ENCODE measurements at places on chromosomes 6 and 20.

DNA sequence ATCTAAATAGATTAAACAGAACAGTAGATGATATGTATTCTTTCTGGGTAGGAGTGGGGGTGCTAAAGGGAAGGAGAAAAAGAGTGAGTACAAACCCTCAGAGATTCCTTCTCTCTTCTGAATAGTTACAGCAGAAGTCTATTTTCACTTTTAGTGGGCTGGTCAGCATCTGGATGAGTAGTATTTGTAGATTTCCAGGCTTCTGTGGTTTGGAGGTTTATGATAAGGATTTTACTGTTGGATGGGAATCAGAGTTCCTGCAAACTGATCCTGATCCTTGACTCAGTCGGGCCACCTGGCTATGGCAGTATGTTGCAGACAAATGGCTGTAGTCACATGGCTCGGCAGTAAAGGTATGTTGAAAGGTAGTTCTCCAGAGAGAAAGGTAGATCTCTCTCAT is 84.3 kb upstream of the IFNGR1 start:
- DNase-seq: no peak

DNA sequence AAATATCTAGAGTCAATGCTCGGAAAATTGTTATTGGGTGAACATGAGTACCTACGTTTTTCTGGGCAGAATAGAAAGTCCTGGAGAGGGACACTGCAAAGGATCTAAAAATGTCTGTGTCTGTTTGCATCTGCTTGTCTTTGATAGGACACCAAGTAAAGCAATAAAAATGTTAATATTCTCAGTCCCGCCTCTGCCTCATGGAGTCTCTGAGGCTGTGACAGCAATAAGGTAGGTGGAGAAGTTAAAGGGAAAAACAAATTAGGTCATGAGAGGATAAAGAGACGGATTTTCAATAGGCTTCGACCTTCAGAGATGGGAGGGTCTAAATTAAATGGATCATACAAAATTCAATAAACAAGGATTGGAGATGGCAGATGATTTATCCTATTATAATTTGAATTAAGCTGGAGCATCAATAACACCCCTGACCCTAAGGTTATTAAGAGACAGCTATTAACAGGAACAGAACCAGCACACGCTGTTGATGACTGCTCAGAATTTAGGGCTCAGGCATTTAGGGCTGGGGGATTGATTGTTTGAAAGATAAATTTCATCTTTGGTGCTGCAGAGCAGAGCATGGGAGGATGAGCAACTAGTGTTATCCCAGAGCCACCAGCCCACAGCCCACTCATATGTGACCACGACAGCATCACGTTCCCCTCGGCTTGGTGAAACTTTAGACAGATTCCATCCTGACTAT is 620.3 kb upstream of the CDH4 start:
- no peak for DNase-seq

DNA sequence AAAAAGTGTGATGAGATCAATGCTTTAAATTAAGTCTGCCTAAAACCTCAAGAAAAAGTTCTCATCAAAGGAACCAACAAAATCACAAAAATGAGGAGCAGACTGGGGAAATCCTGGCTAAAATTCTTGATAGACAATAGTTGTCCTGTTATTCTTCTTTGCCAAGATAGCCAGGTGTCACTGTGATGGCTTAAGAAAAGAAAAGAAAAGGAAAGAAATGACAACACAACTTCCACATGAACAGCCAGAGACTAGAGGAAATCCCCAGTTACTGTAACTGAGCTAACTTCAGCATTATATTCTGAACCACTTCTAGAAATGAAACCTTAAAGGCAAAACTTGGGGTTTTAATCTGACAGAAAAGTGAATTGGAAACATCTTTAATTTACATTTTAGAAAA is 129.6 kb downstream of the CD24 start:
- no peak for DNase-seq

DNA sequence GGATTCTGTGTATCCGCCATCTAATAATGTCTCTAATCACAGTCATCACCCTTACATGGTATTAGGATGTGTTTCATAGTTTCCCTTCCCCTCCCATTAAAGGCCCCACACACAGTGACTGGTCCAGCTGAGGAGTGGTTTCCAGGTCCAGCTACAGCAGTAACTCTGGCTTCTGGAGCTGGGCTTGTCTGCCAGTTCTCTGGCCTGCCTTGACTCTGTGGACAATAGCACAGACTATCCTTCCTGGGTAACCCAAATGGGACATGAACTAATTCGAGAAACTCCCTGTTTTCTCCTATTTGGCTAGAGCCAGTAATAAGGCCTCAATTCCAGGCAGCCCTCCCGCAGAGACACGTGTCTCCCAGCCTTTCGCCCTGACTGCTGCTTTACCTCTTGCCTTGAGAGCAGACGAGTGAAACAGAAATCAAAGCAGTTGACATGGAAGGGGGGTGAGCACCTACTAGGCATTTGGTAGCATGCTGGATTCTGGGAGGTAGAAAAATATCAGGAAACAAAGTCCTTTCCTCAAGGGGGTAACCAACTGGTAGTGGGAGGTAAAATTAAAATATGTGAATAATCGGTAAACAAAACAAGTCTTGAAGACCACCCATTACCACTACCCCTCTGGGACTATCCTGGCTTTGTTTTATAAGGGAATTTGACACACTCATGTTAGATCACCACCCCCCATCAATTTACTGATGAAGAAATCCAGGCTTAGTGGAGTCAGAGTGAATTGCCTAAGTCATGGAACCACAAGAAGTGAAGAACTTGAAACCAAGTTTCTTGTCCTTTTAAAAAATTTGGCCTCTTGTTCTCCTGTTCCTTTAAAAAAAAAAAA is 1.2 kb downstream of the TRAF3IP2 start:
- DNase-seq: no peak

GRCh38 chr6:104572901-104573300 is 286.8 kb downstream of the HACE1 start:
- no peak for DNase-seq

DNA sequence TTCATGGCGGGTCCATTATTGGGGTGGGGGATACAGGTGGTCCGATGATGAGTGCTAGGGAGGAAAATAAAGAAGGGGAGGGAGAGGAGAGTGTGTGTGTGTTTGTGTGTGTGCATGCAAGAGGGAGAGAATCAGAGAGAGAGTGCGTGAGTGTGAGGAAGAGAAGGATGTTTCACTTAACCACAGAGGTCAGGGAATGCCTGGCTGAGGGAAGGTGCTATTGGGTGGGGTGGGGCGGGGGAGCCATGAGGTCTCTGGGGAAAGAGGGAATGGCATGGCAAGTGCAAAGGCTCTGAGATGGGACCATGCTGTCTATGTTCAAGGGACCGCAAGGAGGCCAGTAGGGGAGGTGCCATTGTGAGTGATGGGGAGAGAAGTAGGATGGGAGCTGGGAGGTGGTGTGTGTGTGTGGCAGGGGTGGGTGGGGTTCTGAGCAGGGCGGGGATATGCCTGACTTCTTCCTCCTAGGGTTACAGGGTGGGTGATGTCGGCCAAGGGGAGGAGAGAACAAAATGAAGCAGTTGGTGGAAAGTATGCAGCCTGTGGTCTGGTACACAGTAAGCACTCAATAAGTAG is 23.0 kb downstream of the CEBPB start:
- no peak for DNase-seq

DNA sequence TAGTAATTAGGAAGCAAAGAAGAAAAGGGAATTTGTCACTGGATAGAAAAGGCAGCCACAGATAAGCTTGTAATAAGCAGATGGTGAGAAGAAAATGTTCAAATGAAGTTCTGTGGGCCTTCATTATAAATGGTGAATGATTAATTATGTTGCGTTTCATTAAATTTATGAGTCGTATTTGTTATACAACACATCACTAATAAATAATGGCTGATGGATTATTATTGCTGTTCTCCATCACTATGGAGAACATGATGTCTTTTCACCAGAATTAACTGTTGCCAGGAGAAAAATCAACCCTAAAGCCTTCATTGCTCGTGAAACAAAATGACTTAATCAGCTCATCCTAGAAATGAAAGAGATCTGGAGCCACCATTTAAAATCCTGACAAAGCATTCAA is 158.5 kb downstream of the BTBD3 start:
- no peak for DNase-seq

- DNase-seq: peak; percentile 39
Measured at GRCh38 chr20:32908334-32909292, 49.9 kb downstream of the EFCAB8 start.

GRCh38 chr6:158808941-158809678 is 10.1 kb downstream of the EZR start:
- peak; percentile 63 for DNase-seq

DNA sequence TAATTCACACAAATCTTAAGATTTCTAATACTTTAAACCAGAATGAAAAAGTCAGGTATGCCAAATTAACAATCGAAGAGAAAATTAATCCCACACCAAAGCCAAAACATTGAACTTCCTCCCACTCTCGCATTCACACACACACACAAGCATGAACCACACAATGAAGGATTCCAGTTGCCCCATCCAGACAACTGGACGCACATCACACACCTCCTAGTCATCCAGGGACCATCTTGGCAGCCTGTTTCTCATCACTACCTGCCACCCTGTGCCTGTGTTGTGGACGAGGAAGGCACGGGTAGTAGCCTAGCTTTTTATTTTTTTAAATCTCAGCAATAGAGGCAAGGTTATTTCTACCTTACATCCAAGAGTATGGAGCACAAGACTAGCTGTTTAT is 15.2 kb downstream of the B4GALT5 start:
- DNase-seq: no peak

DNA sequence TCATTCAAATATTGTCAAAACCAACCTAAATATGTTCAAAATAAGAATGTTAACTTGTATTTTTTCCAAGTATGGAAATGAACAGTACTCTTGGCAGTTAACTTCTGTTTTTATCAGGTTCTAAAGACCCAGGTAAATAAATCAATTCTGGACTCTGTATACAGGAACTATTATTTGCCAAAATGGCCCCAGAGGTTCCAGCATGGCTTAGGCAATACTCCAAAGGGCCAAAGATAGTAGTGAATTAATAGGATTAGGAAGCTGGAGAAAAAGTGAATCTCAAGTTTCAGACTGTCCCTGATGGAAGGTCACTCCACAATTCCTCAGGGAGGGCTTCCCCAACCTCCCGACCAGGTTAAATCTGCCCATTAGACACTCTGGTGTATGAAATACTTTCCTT is 6.7 kb downstream of the BACH2 start:
- DNase-seq: no peak

GRCh38 chr20:13700761-13701160 is 62.0 kb upstream of the TASP1 start:
- no peak for DNase-seq

DNA sequence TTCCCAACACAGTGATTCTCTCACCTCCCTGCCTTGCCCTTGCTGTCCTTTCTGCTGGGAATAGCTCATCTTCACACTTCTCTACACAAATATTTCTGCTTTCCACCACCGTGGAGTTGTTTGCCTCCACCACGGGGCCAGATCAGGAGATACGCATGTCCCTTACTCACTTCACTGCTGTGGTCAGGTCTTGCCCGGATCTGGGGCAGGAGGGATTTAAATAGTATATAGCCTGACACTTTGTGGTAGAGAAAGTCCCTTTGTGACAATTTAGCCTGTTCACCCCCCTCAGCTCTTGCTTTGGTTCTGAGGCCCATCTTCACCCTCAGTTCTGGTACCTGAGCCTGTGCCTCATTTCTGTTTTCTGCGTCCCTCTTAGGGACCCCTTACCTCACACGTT is 92.6 kb upstream of the PREP start:
- no peak for DNase-seq

- no peak for DNase-seq
Measured at GRCh38 chr6:150028799-150029198, 3.5 kb upstream of the RAET1L start.

DNA sequence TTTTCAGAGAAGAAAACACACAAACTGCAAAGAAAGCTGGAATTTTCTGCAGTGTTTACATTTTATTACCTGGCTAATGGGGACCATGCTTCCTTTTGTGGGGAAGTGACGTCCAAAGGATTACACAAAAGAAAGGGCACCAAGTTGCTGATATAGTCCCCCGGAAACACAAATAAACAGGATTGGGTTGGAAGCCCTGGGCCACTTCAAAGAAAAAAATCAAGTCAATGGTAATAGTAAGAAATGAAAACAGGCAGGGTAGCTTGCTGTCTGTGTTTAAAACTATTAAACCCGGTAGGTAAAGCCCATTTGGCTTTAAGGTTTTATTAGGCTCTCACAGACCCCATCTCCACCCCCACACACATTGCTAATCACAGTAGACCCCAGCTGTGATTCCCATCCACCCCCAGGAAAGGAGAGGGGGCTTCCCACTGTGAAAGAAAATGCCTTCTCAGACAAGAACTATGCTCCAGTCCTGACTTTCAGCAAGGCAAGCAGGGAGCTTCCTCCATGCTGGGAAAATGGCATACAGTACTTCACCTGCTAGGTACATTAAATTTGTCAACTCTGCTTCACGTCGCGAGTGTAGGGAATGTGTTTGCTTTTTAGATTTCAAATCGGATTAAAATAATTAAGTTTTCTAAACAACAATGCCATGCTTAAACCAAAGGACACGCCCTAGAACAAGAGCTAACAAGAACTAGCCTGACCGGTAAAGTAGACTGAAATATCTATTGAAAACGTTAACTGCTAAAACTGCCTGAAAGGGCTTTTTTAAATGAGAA is 1.1 kb downstream of the PERP start:
- DNase-seq: no peak

- no peak for DNase-seq
Measured at GRCh38 chr6:3848380-3848779, 793 bp upstream of the FAM50B start.

DNA sequence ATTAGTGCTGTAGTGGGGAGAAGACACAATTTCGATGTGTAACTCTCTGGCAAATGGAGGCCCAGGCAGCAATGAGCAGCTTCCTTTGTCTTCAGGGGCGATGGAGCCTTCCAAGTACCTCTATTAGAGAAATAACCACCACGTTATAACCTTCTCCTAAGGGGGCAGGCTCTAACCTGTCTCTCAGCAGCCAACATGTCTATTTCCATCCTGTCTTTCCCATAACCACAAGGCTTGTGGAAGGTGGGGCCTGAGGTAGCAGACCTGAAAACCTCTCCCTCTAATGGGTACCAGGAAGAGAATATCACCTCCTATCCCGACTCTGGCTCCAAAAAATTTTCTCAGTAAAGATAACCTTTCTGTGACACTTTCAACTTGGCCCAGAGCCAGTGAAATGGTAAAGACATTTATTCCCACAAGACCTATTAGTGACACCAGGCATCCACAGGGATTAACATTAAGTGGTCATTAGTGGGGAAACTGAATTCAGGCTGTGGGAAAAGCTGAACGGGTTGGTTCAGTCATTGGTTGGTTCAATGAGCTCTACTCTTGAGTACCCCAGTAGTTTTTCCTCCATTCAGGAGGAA is 4.0 kb downstream of the PEX6 start:
- no peak for DNase-seq

GRCh38 chr6:136191606-136192312 is 58.4 kb downstream of the MTFR2 start:
- no peak for DNase-seq

GRCh38 chr20:48360342-48360975 is 467.3 kb downstream of the PREX1 start:
- no peak for DNase-seq

GRCh38 chr6:90859612-90860011 is 272.7 kb upstream of the MAP3K7 start:
- no peak for DNase-seq

- no peak for DNase-seq
Measured at GRCh38 chr6:66418906-66419305, 711.9 kb upstream of the EYS start.

GRCh38 chr6:139369568-139370282 is 4.7 kb downstream of the CITED2 start:
- peak; percentile 49 for DNase-seq

- DNase-seq: no peak
Measured at GRCh38 chr6:120173250-120173649, 823.7 kb upstream of the MAN1A1 start.
